NCI-H187 (cell line): ENCODE measurements at places on chromosomes 6 and 20.

GRCh38 chr20:34621383-34622367 lies 55.2 kb downstream of the PIGU start:
- DNase-seq, result no peak

GRCh38 chr6:26457264-26457805 lies 420 bp upstream of the BTN2A1 start:
- DNase-seq, result peak; percentile 45

DNA sequence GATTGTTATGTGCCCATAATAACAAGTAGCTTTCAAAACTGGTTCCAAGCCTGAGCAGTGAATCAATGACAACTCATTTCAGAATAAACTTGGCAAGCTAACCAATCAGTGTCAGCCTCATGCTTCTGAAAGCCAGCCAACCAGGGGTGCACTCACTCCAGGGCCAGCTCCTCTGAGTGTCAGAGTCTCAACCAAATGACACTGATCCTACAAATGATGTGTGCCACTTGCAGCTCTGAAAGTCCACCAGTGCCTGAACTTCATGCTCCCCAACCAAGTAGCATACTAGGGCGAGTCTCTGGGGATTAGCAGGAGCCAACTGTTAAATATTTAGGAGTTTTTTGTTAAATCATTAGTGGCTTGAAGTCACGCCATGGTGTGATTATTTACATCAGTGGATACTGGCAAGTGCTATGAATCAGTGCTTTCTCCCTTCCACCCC lies 4.5 kb downstream of the IYD start:
- no peak for DNase-seq

- no peak for DNase-seq
Measured at GRCh38 chr6:31468311-31468710, 29.6 kb upstream of the MICB start.

DNA sequence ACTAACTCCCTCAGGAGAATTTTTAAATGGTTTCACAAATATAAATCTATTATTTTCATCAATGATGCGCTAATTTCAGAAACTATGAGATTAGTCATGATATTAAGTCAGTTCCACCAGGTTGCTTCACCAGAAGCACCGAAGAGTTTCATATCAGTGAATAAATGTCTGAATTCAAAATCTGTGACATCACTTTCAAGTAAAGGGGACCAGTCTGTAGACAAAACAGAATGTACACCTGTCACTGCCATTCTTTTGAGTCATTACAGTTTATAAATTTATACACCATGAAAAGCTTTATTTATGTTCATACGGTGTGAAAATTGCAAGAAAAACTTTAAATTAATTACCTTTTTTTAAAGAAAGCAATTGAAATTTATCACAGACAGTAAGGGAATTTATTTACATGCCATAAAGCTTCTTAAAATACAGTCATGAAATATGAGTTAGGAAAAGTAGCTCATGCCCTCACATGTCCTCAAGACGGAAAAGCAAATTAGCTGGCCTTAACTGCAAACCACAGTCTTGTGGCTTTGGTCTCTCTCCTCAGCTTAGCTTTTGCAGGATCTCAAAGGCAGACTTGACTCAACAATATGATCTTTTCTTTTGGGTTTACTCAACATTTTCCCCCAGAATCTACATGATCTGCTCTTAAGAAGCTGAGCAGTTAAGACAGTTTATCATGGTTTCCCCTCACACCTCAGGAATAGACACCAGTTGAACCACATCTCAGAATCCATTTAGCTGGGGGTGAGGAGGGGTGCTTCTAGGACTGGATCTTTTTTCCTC lies 177.7 kb upstream of the MCHR2 start:
- no peak for DNase-seq

GRCh38 chr20:5731753-5732366 lies 18.3 kb upstream of the SHLD1 start:
- no peak for DNase-seq

DNA sequence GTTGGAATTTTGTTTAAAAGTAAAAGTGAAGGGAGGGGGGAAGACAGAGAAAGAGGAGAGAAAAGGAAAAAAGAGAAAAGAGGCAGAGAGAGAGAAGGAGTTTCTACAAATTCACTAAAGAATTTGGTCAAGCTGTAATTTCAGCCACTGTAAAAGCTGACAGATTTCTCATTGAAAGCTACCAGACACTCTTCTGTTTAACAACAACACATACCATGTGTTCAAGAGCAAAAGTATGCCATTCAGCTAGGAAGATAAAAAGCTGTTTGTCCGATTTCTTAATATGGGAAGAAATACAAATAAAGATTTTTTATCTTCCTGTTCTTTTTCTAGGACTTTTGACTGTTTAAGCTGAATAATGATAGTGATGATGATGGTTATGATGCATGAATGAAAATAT lies 204.8 kb upstream of the RSPO3 start:
- DNase-seq, result no peak

- DNase-seq, result no peak
Measured at GRCh38 chr6:158648682-158649131, 1.1 kb upstream of the SYTL3 start.

DNA sequence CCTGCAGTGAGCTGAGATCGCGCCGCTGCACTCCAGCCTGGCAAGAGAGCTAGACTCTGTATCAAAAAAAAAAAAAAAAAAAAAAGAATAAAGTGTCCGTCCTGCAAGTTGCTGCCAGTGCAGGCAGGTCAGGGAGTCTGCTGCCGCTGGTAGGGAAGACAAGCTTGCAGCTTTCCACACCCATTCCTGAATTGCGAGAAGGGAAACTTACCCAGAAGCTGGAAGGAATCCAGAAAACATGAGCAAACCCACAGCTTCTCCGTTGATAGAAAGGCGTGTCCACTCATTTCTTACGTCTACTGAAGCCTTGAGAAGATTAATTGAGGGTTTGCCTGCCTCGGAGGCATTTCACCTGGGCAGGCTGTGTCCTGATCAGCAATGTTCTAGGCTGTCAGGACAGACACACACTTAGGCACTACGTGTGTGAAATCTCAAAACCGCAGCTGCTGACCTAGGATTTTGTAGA lies 61.6 kb upstream of the DSP start:
- peak; percentile 65 for DNase-seq

DNA sequence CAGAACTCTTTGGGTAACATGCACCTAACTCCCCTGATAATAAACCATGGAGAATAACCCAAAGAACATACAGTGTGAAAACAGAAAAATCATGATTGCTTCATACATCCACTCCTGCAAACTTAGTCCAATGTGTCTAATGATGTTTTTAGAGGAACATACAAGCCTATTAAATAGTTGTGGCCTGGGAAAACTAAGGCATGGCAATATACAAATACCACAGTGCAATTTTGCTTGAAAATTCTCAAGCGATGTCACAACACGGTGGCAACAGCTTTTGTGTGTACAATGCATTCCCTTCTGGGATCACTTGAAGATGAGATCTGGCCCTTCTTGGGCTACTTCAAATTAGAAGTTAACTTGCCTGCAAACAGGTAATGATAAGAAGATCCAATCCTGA lies 16.7 kb downstream of the MAP3K5 start:
- no peak for DNase-seq

DNA sequence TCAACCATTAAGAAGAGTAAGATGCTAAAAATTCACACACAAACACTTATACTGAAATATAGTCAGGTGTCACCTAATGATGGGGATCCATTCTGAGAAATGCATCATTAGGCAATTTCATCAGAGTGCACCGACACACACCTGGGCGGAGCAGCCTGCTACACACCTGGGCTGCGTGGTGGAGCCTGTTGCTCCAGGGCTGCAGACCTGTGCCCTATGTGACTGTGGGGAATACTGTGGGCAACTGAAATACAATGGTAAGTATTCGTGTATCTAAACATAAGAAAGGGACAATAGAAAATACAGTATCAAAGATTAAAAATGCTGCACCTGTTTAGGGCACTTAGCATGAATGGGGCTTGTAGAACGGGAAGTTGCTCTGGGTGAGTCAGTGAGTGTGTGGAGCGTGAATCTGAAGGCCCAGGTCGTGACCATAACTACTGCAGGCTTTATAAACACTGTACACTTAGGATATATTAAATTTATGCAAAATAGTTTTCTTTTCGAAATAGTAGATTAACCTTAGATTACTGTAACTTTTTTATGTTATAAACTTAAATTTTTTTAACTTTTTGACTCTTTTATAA lies 124.4 kb upstream of the AFDN start:
- DNase-seq, result no peak

- no peak for DNase-seq
Measured at GRCh38 chr20:61052195-61052750, 199.8 kb upstream of the CDH4 start.

- DNase-seq, result peak; percentile 34
Measured at GRCh38 chr20:48657426-48658197, 170.2 kb downstream of the PREX1 start.

GRCh38 chr6:15674690-15675386 lies 12.0 kb upstream of the DTNBP1 start:
- DNase-seq, result no peak

- DNase-seq, result no peak
Measured at GRCh38 chr6:162615016-162615705, 112.4 kb downstream of the PRKN start.

GRCh38 chr6:23096876-23097275 lies 527.5 kb downstream of the HDGFL1 start:
- DNase-seq, result no peak

DNA sequence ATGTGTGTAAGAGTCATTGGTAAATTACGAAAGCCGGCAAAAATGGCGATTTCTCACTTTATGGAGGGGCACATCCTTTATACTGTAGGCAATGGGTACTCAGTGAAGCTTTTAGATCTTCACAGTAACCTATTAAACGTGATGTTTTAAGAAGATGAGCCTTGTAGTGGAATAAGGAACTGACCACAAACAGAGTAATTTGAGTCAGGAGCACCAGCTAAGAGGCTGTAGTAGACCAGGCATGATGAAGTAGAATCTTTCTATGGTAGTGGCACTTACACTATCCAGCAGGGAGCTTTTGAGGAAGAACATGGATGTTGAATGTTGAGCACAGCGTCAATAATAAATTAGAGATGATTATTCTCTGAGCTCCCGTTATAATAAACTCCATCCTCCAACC lies 65.9 kb downstream of the HIVEP2 start:
- DNase-seq, result peak; percentile 2

GRCh38 chr20:2195614-2196013 lies 94.0 kb downstream of the STK35 start:
- no peak for DNase-seq

- no peak for DNase-seq
Measured at GRCh38 chr20:46139266-46139889, 21.3 kb downstream of the CD40 start.

GRCh38 chr20:34175079-34175478 lies 63.0 kb upstream of the EIF2S2 start:
- no peak for DNase-seq

DNA sequence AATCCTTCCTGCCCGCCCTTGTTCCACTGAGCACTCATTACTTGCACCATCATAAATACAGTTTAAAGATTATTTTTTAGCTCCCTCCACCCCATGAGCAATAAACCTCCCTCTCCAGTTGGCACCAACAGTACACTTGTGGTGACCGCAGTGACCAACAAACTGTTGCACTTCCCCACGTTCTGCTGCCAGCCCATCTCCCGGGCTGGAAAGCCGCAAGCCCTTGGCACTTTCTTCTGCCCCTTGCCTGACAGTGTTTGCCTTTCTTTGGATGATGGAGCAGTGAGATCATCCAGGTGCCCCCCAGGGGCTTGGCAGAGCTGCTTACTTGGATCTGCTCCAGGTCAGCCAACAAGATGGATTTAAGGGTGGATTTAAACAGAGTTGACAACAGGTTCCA lies 21.6 kb downstream of the KCNB1 start:
- no peak for DNase-seq

DNA sequence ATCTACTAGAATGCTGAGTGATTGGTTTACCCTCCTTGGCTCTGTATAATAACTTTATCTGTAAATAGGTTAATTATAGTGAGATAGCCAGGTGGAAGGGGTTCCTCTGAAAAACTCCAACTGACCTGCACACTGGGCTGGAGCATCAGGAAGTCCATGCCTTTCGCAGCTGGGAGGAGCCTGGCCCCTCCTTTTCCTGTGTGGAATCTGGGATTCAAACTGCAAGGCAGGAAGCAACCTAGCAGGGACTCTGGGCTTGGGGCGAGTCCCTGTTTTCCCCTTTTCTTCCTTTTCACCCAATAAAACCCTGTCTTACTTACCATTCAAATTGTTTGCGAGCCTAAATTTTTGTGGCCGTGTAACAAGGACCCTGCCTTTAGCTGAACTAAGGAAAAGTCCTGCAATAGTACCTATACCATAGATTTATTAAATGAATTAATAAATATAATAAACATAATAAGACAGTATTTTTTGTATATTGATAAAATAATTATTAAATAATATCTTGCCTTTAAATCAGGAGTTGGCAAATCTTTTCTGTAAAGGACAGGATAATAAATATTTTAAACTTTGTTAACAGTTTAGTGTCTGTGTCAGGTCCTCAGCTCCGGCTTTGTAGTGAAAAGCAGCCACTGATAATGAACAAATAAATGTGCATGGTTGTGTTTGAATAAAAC lies 406.2 kb upstream of the MMS22L start:
- DNase-seq, result no peak

GRCh38 chr20:37360391-37361115 lies 14.6 kb downstream of the SRC start:
- DNase-seq, result no peak

GRCh38 chr6:14029605-14030004 lies 88.0 kb upstream of the CD83 start:
- no peak for DNase-seq

- no peak for DNase-seq
Measured at GRCh38 chr20:34049389-34049788, 55.7 kb downstream of the RALY start.

DNA sequence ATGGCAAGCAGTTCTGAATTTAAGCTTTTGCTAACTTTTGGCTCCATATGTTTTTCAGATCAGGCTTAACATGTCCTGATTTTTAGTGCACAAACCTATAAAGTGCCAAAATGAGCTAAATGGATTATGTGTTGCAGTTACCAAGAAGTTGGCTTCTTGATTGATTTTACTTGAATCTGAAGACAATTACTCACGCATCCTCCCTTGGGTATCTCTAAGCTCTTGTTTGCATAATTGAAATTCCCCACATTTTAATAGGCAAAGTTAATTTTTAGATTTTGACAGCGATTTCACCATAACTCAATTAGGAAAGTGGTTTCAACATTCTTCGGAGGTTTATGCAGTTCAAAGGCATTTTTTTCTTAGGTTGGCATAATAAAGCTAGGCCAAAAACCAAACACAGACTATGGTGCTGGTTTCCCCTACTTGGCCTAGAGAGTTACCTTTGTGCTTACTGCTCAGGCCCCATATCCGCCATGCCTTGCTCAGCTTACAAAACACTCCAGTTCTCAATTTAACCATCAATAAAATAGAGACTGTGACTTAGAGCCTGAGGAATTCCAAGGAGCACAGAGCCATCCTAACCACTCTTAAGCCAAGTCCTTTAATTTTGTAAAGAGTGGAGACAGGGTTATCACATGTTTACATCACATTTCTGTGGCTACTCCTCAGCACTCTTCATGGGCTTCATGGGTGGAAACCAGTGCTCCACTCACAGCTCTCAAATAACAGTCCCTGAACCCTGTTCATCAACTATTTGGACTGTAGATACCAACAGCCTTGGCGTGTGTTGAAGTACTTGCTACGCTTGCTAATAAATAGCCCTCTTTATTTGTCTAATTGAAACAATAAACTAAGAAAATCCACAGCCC lies 32.1 kb downstream of the LAMA4 start:
- no peak for DNase-seq
